NCI-H446 (cell line): ENCODE measurements at places on chromosomes 11 and 22.

GRCh38 chr22:48807155-48807554, 1020.5 kb downstream of the BRD1 start:
- DNase-seq: no peak

DNA sequence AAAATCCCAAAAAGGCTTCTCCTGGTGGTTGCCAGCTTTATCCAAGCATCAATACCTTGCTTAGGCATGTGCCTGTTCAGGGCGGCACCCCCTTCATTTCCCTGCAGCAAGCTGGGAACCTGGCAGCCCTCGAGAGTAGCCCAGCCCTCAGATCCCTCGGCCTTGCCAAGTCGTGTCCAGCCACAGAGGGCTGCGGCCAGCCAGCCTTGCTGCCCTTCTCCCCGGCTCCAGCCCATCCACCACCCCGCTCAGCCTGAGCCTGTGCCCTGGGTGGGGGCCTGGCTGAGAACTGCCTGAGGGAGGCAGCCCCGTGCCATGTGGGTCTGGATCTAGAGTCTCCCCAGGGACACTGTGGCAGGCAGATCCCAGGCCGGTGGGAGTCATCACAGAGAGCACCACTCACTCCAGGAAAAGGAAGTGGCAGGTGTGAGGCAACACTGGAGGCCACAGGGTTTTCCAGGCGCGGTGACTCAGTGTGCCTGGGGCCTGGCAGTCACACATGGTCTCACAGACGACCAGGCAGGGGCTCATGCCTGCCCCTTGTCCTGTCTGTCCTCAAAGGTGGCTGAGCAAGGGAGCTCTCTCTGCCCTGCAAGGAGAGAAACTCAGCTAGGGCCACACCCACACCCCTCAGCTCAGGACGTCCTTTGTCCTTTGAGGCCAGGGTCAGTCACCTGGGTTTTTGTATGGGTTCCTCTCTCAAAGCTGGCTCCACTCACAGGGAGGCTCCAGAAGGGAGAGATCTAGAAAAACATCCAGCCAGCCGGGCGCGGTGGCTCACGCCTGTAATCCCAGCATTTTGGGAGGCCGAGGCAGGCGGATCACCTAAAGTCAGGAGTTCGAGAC, 12.2 kb upstream of the CDC42BPG start:
- no peak for DNase-seq

DNA sequence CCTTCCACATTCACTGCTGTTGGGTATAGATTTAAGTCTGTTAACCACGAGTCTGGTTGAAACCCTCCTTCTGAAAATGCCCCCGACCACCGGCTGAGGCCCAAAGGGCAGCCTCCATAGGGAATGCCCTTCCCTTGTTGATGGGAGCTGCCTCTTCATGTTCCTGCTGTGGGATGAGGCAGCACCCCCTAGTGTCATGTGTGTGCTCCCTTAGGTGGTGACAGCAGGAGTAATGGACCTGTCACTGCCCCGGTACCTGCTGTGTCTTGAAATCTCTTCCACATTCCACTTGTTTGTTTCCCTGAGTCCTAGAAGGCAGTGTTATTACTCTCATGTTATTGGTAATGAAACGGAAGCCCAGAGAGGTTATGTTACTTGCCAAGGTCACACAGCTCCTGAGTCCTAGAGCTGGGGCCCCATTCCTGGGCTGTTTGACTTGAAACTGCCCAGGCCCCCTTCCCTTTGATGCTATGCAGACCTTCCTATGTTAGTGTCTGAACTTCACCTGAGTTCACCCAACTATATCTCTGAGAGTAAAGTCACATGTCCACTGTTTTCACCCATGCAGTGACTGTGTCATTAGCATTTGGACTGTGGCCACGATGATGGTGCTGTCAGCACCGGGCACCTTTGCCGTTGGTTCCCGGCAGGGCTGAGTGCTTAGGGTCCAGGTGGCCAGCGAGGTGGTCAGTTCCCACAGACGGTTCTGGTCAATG, 234.3 kb downstream of the TBC1D22A start:
- no peak for DNase-seq

DNA sequence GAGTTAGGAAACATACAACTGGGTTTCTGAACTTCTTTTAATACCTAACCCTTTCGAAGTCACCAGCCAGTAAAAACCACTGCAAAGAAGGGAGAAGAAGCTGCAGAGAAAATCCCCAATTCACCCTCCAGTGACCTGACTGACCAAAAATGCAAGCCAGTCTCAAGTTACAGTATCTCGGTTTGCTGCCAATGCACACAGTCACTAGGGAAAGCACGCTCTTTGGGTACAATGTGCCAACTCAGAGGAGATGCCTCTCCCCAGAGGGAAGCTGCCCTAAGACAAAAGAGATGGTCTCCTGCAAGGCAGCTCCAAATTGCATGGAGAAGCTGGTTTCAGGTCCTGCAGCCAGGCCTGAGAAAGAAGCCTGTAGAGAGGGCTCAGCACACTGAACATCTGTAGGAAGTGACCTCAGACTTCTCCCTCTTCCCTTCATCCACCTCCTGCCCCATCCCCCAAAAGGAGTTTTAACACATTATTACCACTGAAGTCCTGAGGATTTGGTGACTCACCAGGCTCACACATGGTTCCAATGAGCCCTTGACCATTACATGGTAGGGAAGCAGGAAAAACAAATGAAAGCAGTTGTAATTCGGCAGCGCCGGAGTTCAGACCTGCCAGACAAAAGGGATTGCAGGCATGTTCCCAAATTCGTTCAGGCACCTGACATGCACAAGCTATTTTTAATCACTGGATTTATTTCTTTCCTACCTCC, 90.1 kb downstream of the ETS1 start:
- DNase-seq: no peak

DNA sequence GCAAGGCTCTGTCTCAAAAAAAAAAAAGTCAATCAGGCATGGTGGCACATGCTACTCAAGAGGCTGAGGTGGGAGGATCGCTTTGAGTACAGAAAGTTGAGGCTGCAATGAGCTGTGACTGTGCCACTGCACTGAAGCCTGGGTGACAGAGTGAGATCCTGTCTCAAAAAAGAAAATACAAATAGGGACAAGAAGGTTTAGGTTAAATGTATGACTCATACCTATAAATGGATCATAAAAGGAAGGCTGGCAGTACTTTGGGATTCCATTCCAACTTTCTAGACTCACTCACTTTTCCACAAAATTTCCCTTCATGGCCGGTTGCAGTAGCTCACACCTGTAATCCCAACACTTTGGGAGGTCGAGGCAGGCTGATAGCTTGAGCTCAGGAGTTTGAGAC, 25.6 kb upstream of the OSBP start:
- no peak for DNase-seq

GRCh38 chr11:106473089-106473722, 395.7 kb downstream of the AASDHPPT start:
- DNase-seq: peak; percentile 63

- no peak for DNase-seq
These were observed 26.2 kb upstream of the POGLUT3 start for GRCh38 chr11:108524422-108524821.

DNA sequence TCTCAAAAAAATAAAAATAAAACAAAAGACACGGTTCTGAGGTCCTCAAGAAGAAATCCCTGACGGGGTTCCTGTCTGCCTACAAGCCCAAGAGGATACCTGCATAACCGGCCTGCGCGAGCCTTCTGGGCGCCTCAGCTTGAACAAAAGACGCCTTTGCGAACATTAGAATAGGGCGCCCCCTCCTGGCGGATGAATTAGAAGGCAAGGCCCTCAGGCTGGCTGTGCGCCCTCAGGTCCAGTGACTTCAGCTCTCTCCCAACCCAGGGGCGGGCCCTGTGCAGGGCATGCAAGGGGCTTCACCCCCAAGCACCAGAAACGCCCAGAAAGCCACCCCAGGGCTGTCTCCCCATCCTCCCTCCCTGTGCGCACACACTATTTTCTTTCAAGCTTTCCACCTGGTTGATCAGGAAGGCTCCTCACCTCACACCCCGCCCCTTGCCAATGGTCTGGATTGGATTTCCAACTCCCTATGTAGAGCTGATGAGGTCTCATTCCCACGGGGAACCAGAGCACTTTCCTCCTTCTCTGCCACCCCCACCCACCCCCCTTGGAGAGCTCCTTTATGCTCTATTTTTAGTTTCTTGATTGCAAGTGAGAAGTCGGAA, 273.3 kb downstream of the BUD13 start:
- DNase-seq: peak; percentile 80

GRCh38 chr11:78194490-78194889, 5.8 kb downstream of the USP35 start:
- no peak for DNase-seq

- DNase-seq: no peak
These were observed 11.2 kb upstream of the SYT8 start for GRCh38 chr11:1823376-1824220.

DNA sequence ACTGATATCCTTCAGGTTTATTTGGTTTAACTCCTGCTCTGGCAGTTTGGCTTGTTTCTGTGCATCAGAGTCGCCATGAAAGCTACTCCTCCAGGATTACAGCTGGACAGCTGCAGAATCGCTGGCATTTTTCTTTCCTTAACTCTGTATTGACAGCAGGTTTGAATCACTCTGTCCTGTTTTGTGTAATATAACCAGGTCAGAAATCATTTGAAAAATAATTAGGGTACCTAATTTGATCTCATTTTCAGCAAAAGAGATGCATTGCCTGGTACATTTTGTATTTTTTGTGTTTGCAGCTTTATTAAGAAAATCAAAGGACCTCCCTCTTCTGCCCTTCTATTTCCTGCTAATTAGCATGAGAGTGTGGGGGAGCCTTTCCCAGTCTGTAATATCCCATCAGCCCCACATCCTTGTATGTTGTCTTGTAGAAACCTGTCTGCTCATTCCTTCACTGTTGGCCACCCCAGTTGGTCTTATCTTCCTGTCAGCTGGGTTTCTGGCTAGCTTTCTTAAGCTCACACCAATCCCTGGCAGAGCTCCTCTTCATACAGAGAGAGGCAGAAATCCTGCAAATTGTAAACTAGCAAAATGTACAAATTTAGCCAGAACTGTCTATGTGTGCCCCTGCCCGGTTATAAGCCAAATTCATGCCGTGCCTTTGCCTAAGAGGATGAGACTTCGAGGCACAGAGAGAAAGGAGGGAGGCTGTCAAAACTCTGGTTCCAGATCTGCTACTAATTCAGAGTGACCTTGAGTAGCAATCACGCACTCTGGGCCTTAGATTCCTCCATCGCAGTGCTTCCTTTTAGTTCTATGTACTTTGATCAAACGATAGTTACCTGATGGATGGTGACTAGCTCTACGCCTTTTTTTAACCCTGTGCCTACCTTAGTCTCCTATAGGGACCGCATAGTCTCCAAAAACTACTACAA, 200.6 kb downstream of the NAV2 start:
- DNase-seq: no peak

- DNase-seq: no peak
These were observed 7.2 kb downstream of the FRMD8 start for GRCh38 chr11:65393513-65394079.

- no peak for DNase-seq
These were observed 4.7 kb downstream of the C11orf87 start for GRCh38 chr11:109426442-109427240.

- DNase-seq: no peak
These were observed 29.8 kb downstream of the SGSM3 start for GRCh38 chr22:40400159-40400558.

- no peak for DNase-seq
These were observed 47.6 kb downstream of the GGTLC2 start for GRCh38 chr22:22691716-22692701.

GRCh38 chr11:65488273-65489034, 10.4 kb upstream of the MALAT1 start:
- DNase-seq: no peak
